Caki2 (cell line): ENCODE measurements at places on chromosomes 7 and 10. TPM values are rescaled to one million over a fixed set of nuclear protein-coding genes. Genes with fewer than 3 reads are reported as not detected.
A peak's percentile ranks its signal among the peaks of the same experiment; 100 is the strongest.

PAPSS2 gene
- 77.9 and 83.8 TPM in 2 replicates for total RNA-seq

ITGB8 gene
- 49.8 and 56.5 TPM in 2 replicates for total RNA-seq

ADGRA1 gene
- total RNA-seq: not detected in 2 replicates

IFIT1 gene
- 19.8 and 26.9 TPM in 2 replicates for total RNA-seq

LIPM gene
- not detected in 2 replicates for total RNA-seq

- no peak for DNase-seq
Observed at GRCh38 chr10:34978080-34978479, 112.1 kb downstream of the CUL2 start.

DNA sequence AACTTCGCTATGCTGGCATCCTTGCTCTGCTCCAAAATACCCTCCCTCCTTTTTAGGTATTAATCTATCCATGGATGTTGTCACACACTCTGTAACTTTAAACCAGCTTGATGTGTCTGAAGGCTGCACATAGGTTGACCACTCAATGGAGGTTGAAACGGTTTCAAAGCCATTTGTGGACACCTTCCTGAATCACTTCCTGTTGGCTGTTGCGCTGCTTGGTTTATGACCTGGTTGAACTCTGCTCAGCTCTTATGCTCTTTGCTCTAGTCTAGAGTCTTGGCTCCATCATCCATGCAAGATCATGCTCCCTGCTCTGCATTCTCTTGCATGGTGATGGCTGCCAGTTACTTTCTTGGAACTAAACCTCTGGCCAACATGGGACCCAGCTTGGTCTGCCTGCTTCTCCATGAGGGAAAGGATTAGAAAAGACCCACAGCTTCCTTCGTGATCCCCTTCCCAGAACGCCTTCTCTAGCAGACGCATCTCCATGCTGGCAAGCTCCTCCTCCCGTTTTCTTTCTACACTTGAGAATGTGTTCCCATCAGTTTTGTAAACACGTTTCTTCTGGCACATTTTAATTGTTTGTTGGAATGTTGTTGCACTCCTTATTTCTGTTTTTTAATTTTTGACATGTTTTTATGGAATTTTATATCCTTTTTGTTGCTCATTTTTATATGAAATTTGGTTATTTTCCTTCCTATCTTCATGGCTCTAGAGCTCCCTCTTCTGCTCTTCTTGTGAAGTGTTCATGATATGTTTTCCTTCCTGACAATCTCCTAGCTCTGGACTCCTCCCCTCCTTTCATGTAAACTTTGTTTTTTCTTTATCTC lies 149.8 kb downstream of the XPNPEP1 start:
- peak; percentile 20 for DNase-seq

- DNase-seq: no peak
Observed at GRCh38 chr7:70887186-70887585, 244.8 kb upstream of the GALNT17 start.

- DNase-seq: peak; percentile 0
Observed at GRCh38 chr7:123024989-123025758, 29.7 kb upstream of the TAS2R16 start.

DNA sequence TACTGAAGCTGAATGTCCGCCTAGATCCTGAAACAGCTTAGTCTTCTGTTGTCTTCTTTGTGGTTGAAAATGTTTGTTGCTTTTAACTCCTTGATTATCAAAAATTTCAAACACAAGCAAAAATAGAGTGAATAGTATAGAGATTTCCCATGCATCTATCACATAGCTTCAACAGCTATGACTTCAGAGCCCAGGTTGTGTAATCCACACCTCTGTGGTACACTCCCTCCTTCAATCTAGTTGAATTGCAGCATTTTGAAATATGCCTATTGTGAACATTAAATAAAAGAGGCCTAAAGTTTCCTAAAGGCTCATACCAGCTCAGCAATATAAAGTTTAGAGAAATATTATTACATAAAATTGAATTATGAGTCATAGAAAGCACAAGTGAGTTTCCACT lies 204.7 kb upstream of the HDAC9 start:
- no peak for DNase-seq

DNA sequence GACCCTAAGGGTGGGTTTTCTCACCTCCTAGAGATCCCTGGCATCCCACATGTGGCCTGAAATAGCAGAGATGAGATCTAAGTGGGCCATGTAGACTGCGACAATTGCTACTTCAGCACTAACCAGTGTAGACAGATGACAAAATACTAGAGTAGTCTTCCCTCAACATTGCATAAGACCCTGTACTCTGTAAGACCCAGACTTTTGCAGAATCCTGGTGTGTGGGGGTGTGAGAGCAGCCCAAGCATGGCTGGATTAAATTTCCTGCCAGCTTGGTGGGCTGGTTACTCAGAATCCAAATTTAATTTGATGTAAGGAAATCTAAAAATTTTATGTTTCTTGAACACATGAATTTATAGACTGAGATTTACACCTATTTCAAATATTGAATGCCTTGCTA lies 88.3 kb downstream of the ZNF365 start:
- no peak for DNase-seq
